NCI-H774 (cell line): ENCODE measurements at places on chromosomes 11 and 22.

GRCh38 chr11:14357881-14358728 lies 878 bp downstream of the RRAS2 start:
- peak; percentile 30 for DNase-seq

DNA sequence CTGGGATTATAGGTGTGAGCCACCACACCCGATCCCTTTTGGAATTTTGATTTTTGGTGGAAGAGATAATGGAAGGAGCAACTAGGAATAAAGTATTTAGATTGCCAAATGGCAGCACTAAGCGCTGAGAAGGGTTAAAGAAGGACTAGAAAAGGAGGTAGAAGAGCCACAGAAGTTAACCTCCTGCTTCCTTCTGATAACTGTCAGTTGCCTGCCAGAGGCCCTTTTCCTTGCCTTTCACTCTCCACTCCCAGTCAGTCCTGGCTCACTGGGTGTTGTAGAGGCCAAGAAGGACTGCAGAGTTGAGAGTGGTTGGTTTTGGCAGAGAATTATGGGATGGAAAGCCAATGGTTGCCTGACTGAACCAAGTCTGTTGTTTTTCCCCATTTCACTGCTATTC lies 19.3 kb downstream of the ZC3H12C start:
- DNase-seq = no peak

GRCh38 chr11:5690216-5690615 lies 626 bp downstream of the TRIM22 start:
- DNase-seq = no peak

- no peak for DNase-seq
These were observed 207.9 kb downstream of the SOX6 start for GRCh38 chr11:16148301-16148931.

DNA sequence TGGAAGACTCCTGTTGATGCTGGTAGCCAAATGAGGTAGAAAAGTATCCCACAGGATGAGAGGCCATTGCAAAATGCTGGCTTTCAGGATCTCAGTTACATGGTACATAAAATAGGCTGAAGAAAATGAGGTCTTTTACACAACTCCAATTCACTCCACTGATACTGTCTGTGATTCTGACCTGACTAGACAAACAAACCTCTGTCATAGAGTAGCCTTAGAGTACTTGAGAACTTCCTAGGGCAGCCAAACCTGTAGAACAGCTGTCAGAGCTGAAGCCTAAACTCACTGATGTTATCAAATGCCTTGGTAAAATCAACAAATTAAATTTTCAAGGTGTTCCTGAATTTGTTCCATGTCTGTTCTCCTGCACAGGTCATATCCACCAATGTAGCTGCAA lies 26.2 kb upstream of the POGLUT3 start:
- no peak for DNase-seq
